ENCODE measurements at places on chromosomes 4 and X.

DNA sequence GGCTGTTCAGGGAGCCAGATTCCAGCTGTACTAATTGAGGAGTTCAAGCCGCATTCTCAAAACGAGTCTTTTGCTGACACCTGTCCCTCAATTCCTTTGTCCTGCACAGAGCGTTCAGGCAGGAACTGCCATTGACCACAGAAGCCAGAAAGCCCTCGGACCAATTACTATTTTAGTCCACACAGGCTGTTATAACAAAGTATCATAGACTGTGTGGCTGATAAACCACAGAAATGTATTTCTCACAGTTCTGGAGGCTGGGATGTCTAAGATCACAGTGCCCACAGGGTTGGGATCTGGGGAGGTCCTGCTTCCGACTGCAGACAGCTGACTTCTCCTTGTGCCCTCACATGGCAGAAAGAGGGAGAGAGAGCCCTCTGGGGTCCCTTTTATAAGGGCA lies 119.8 kb upstream of the ATP6AP2 start:
- peak; percentile 37 for DNase-seq

DNA sequence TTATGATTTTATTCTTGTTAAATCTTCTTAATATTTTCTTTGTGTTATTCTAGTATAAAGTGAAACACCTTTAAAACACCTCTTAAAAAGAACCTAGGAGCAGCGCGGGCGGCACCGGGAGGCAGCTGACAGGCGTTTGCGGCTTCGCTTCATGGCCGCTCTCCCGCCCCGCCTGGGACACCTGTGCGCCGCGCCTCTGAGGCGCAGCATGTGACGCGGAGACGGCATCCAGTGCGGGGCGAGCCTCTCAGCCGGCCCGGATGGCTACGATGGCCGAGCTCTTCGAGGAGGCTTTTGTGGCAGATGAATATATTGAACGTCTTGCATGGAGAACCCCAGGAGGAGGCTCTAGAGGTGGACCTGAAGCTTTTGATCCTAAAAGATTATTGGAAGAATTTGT lies 1592.7 kb downstream of the TECRL start:
- DNase-seq: no peak

DNA sequence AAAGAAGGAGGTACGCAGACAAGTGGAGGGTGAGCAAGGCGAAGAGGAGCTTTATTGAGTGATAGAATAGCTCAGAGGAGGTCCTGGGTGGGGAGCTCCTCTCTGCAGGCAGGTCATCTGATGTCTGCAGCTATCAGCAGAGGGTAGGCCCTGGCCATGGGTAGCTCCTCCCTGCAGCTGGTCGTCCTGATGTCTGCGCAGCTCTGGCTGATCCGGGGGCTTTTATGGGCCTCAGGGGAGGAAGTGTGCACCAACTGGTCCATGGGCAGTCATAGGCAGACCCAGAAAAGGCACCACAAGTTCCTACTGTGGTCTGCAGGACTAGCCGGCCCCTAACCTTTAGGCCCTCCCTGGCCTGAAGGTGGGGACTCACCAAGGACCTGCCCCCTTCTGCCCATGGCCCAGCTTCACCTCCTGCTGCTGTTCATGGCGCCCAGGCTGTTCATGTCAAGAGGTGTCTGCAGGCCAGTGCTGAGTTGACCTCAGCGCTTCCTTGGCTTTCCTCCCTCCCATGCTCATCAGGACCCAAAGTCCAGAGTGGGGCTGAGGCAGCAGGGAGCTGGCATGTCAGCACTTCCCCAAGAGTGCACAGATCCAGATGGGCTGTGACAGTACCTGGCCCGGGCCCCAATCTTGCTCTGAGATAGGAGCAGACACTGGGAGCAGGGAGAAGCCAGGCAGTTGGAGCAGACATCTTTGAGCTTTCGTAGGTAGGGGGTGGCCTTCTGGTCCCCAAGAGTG lies 46.1 kb downstream of the ARAP2 start:
- no peak for DNase-seq

- peak; percentile 60 for DNase-seq
These were observed 83.1 kb upstream of the ARSJ start for GRCh38 chr4:114062499-114062898.

GRCh38 chrX:2385224-2385623 lies 115.6 kb downstream of the DHRSX start:
- peak; percentile 86 for DNase-seq

DNA sequence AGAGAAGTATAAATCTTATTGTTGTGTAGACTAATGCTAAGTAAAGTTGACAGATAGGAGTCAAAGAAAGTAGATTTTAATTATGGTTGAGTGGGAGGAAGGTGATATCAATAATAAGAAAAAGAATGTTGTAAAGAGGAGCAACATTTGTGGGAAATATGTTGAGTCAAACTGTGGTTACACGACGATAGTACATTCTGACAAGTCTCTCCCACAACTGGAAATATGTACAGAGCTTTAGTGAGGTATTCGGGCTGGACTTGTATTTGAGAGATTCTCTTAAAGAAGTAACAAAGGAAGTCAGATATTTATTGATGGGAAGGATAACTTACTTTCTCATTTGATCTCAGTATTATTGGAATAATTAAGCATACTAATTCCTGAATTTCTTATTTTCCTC lies 525.3 kb upstream of the MAGEB2 start:
- peak; percentile 48 for DNase-seq

DNA sequence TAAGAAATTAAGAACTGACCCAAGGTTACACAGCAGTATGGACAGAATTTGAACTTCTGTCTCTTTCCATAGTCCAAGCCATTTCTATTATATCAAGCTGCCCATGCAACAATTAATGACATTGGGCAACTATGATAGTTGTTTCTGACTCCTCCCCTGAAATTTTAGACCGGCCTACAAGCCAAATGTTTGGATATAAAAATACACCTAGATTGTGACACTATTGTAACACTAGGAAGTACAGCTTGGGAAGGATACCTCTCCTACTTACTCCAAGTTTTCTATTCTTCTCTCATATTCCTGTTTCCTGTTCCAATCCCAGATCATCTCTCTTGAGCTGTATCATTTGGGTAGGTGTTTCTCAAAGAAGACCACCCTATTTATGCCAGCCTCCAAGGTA lies 43.5 kb downstream of the RCHY1 start:
- DNase-seq: no peak

DNA sequence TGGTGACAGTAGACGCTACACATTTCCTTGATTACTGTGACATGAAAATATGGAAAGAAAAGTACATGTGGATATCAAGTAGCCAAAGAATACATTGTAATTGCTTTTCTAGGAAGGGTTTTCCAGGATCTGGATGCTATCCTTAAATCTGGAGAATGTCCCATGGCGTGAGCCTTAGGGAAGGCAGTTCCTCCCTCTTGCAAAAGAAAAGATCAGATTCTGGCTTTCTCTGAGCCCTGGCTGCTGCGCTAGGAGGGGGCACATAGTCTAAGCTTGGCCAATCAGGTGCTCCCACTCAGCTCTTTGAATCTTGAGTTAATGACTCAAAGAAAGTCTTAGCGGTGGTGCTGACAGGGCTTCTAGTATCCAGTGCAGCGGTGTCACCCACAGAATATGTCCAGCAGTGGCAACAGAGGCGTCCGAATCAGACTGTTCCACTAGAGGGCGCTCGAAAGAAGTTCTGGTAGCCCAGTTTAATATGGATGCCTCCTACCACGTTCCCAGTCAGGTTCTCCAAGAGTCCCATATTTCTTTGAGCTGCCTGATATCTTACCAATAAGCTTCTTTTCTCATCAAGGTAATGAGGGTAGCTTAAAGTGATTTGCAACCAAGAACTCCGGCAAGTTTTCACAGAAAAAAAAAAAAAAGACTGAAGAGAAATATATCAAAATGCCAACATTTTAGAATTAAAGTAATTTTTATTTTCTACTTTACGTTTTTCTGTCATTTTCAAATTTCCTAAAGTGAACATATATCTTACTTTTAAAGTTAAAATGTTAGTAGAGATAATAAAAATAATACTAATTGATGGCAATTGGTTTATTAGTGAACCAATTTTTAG lies 213.4 kb upstream of the S100G start:
- peak; percentile 78 for DNase-seq

- no peak for DNase-seq
These were observed 642.6 kb upstream of the LCORL start for GRCh38 chr4:18664171-18664570.

GRCh38 chrX:123961268-123962005 lies at the start of gene STAG2:
TSS of gene STAG2 (plus strand) at chrX:123961706. CDS start at chrX:124022628, 60,922 bp downstream.
- peak; percentile 93 for DNase-seq

- DNase-seq: no peak
These were observed 49.1 kb upstream of the FBXW7 start for GRCh38 chr4:152585023-152585441.

- no peak for DNase-seq
These were observed 249.5 kb downstream of the PTTG2 start for GRCh38 chr4:38209654-38210053.

- DNase-seq: peak; percentile 14
These were observed 170.1 kb upstream of the ATOH1 start for GRCh38 chr4:93658443-93658842.

- DNase-seq: peak; percentile 38
These were observed 371.4 kb upstream of the FAM241A start for GRCh38 chr4:111773858-111774257.
